ENCODE measurements at places on chromosomes 7 and 10. TPM values are rescaled to one million over a fixed set of nuclear protein-coding genes. Genes with fewer than 3 reads are reported as not detected.

- no peak overlapping the region for H3K27ac ChIP-seq
- H3K27me3 ChIP-seq: peaks cover 76% of the 10 kb centered on the region
- no peaks in the 10 kb centered on the region for H3K4me1 ChIP-seq
- H3K36me3 ChIP-seq: peaks cover 2% of the 10 kb centered on the region
- DNase-seq: no peak
These were observed 16.2 kb downstream of the BEND7 start for GRCh38 chr10:13512564-13512963.

DNA sequence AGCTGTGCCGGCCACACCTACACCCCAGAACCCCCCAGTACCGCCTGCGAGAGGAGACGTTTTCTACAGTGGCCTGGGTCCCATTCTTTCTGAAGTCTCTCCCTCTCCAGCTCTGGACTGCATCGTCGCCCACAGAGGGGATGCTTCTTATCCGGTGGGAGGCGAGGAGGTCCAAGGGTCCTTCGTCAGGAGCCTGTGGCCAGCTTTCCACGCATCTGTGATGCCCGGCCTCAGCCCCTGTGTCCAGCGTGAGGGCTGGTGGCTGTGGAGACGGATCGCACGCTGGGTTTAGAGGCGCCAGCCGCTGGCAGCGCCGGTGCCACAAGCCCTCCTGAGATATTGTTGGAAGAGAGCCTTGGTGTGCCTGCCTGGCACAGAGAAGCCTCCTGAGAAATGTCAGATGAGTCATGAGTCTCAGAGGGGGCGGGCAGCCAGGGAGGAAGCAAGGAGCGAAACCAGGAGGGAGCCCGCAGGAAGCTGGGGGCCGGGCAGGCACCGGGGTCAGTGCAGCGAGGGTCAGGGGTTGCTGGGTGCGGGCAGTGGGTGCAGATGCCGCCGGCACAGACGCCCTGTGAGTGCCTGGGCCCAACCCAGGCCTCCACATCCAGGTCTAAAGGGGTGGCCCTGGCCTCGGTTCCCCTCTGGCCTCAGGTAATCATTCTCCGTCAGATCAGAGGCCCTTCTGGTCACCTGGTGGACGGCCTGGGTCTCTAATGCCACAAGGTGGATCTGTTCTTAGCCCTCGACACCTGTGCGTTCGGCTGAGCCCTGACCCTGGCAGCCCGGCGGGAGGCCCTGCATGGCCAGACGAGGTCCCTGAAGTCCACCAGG is 86.0 kb upstream of the DIP2C start:
- H3K27ac ChIP-seq: no peak overlapping the region
- no peak for DNase-seq
- no peaks in the 10 kb centered on the region for H3K36me3 ChIP-seq
- peaks cover 12% of the 10 kb centered on the region for H3K27me3 ChIP-seq
- H3K4me1 ChIP-seq: peaks cover 2% of the 10 kb centered on the region
- no peak overlapping the region for H3K4me3 ChIP-seq

- DNase-seq: no peak
- no peaks in the 10 kb centered on the region for H3K4me1 ChIP-seq
- no peak overlapping the region for H3K4me3 ChIP-seq
- H3K27ac ChIP-seq: no peak overlapping the region
These were observed 32.8 kb upstream of the SORCS3 start for GRCh38 chr10:104608091-104608828.

DNA sequence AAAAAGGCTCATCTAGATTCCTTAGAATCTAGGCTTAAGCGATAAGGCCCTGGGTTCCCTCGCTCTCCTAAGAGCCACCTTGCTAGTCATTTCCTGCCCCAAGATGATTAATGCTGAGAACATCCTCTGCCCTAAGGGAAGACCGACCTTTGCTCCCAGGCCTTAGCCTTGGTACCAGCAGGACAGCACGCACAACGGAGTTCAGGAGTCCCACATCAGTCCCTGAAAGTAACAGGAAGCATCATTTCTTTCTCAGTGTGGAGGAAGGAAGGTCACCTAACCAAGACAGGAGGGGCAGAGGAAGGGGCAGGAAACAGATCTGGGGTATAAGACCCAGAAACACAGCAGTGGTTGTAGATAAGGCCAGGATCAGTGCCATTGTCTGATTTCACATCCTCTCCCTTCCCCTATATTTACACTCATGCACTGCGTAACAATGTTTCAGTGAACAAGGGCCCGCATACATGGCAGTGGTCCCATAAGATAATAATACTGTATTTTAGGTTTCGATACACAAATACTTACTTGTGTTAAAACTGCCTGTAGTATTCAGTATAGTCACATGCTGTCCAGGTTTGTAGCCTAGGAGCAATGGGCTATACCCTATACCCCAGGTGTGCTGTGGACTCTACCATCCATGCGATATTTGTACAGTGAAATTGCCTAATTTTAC is 8.1 kb upstream of the FAM107B start:
- no peak for DNase-seq
- no peak overlapping the region for H3K27ac ChIP-seq
- H3K27me3 ChIP-seq: no peaks in the 10 kb centered on the region
- H3K4me3 ChIP-seq: no peak overlapping the region
- H3K4me1 ChIP-seq: peaks cover 4% of the 10 kb centered on the region
- H3K36me3 ChIP-seq: no peaks in the 10 kb centered on the region

DNA sequence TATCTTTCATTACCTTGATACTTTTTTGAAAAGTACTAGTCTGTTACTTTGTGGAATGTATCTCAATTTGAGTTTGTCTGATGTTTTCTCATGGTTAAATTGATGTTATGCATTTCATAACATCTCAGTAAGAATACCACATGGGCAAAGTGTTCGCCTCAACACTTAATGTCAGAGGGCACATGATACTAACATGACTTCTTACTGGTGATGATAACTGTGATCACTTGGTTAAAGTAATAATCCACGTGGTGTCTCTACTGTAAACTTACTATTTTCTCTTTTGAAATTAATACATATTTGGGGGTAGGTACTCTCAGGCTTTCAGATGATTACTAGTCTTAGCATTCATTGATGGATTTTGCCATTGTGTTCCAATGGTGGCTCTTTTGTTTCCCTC is 2.2 kb downstream of the SDHAF3 start:
- no peaks in the 10 kb centered on the region for H3K27me3 ChIP-seq
- peaks cover 7% of the 10 kb centered on the region for H3K36me3 ChIP-seq
- no peak overlapping the region for H3K4me3 ChIP-seq
- no peak for DNase-seq
- peaks cover 29% of the 10 kb centered on the region for H3K4me1 ChIP-seq
- no peak overlapping the region for H3K27ac ChIP-seq

DNA sequence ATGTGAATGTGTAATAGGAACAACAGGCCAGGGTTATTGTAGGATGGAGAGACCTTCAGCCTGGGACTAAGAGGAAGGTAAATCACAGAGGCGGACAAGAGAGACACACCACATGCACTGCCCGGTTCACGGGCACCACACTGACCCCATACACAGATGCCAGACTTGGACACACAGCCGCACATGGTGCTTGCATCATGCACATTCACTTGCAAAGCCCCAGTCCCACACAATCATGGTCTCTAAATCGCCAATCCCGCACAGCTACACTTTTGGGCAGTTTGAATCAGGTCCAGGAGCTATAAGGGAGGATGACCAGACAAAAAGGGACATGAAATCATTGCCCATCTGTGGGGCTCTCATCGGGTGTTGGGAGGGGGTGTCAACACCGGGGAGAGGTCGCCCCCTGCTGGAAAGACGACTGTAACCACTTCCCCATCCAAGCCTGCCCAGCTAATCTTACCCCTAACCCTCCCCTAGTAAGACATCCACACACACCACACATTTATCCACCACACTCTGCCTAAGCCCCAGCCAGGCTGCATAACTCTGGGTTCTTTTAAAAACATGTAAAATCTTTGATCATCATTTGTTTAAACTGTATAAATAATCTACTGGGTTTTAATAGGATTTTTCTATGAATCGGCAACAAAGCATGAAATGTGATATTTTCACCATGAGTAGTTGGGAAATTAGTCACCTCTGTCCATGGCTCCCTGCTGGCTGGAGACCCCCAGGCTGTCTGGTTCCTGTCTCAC is 40.5 kb upstream of the SLF2 start:
- peaks cover 4% of the 10 kb centered on the region for H3K4me1 ChIP-seq
- no peak overlapping the region for H3K4me3 ChIP-seq
- no peak overlapping the region for H3K27ac ChIP-seq
- no peaks in the 10 kb centered on the region for H3K36me3 ChIP-seq

DNA sequence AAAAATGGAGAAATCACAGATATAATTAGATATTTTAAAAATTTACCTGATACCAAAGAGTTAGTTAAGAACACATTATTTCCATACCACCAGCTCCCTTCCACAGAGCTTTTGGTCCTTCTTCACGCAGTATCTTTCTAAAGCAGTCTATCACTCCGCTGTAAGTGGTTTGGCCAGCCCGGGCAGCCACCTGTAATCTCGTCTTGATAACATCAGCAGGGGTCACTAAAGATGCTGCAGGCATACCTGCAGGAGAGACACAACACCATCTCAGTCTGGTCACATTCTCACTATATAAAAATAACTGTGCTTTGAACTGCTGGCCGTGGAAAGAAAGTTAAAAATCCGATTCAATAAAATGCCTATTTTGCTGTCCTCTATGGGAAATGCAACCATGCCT is 200.1 kb downstream of the SLC25A13 start:
- no peak for DNase-seq
- H3K27ac ChIP-seq: peak overlapping the region; percentile 24
- no peak overlapping the region for H3K4me3 ChIP-seq
- no peaks in the 10 kb centered on the region for H3K4me1 ChIP-seq
- no peaks in the 10 kb centered on the region for H3K27me3 ChIP-seq
- H3K36me3 ChIP-seq: peaks cover 9% of the 10 kb centered on the region

- H3K27me3 ChIP-seq: no peaks in the 10 kb centered on the region
- peaks cover 9% of the 10 kb centered on the region for H3K4me1 ChIP-seq
- no peaks in the 10 kb centered on the region for H3K36me3 ChIP-seq
- DNase-seq: no peak
- no peak overlapping the region for H3K4me3 ChIP-seq
These were observed 98.0 kb upstream of the GATA3 start for GRCh38 chr10:7956508-7956907.

- no peak for DNase-seq
- H3K36me3 ChIP-seq: peaks cover 3% of the 10 kb centered on the region
- peaks cover 21% of the 10 kb centered on the region for H3K4me1 ChIP-seq
- H3K27me3 ChIP-seq: no peaks in the 10 kb centered on the region
- peak overlapping the region; percentile 37 for H3K27ac ChIP-seq
These were observed 4.5 kb upstream of the SEC31B start for GRCh38 chr10:100524206-100524605.

- no peaks in the 10 kb centered on the region for H3K4me1 ChIP-seq
- no peak overlapping the region for H3K4me3 ChIP-seq
- H3K27me3 ChIP-seq: peaks cover 6% of the 10 kb centered on the region
- H3K36me3 ChIP-seq: peaks cover 2% of the 10 kb centered on the region
- H3K27ac ChIP-seq: peak overlapping the region; percentile 78
These were observed 27.0 kb downstream of the MMD2 start for GRCh38 chr7:4931943-4932342.

GRCh38 chr10:24242562-24242961 is 33.6 kb downstream of the KIAA1217 start:
- DNase-seq: no peak
- H3K4me1 ChIP-seq: no peaks in the 10 kb centered on the region
- no peak overlapping the region for H3K27ac ChIP-seq
- peaks cover 42% of the 10 kb centered on the region for H3K27me3 ChIP-seq
- no peak overlapping the region for H3K4me3 ChIP-seq
- H3K36me3 ChIP-seq: no peaks in the 10 kb centered on the region

DNA sequence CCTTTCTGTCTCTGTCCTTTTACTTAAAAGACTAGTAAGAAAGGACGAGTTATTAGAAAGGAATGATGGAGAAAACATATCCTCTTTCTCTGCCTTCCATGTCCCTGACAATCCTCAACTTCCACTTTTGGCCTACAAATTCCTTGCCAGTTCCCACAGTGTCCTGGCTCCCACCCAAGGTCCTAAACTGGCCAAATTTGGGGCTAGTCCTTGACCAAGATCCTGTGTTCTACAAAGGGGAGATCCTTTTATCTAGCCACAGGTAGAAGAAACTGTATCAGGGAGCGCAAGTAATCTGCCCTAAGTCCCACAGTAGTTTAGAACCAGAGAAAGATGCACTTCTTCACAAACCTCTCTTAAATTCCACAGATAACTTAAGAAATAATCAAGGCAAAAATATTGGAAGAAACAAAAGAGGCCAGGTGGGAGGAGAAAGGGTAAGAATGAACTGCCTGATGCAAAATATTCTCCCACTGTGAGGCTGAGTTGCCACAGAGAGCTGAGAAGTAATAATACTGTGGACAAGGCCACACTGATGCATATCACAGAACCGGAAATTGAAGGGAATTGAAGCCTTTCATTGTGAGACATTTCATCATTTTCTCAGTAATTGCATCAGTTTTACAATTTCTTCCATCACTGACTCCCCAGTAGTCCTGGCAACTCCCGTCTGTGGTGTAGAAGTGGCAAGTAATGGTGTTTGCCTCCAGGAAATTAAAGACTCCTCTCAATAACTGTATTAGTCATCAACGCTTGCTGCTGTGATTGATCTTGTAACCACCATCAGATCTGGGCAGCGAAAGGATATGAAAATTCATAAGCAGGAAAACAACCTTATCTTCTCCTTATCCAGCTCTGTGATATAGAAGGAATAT is 47.2 kb downstream of the DNAJC12 start:
- H3K27me3 ChIP-seq: no peaks in the 10 kb centered on the region
- no peaks in the 10 kb centered on the region for H3K36me3 ChIP-seq
- H3K27ac ChIP-seq: no peak overlapping the region
- peak overlapping the region; percentile 31 for H3K4me3 ChIP-seq

DNA sequence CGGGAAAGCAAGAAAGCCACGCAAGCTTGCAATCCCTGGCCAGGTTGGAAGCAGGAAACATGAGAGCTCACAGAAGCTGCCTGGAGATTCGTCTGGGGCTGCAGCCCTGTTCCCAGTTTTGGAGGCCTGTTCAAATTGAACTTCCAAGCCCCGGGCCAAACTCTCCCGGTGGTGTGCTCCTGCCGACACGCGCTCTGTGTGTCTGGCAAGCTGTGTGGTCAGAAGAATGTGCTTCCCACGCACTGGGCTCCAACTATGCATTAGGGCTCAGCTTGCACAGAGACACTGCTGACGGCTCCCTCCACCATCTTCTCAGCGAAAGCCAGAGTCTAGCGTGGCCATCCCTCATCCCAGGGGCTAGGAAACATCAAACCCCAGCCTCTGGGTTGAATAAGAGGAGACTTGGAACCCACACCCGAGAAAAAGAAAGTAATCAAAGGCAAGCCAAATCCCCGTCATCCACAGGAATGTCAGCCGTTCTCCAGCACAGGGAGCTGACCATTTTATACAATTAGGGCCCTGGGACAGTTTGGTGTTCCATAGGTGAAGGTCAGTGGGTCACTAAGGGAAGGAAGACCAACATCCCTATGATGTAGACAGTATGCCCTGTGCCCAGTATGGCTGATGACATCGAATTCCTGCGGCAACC is 107.2 kb downstream of the FGFR2 start:
- H3K4me1 ChIP-seq: no peaks in the 10 kb centered on the region
- H3K27me3 ChIP-seq: peaks cover 6% of the 10 kb centered on the region
- no peak overlapping the region for H3K27ac ChIP-seq
- no peaks in the 10 kb centered on the region for H3K36me3 ChIP-seq
- DNase-seq: no peak

- H3K36me3 ChIP-seq: peaks cover 3% of the 10 kb centered on the region
- no peak overlapping the region for H3K27ac ChIP-seq
- H3K27me3 ChIP-seq: no peaks in the 10 kb centered on the region
These were observed 148.0 kb downstream of the LRRN3 start for GRCh38 chr7:111238886-111239285.

The HOXA5 gene
- total RNA-seq: not detected

The ASAH2B gene
- 1.3 TPM for total RNA-seq

The FZD8 gene
- 1.5 TPM for total RNA-seq

The GBX1 gene
- not detected for total RNA-seq

Data from T-helper 17 cell (primary cell).